Mesothelial cell of epicardium (in vitro differentiated cells): ENCODE measurements at places on chromosomes 2 and 18. TPM values are rescaled to one million over a fixed set of nuclear protein-coding genes. Genes with fewer than 3 reads are reported as not detected.

DNA sequence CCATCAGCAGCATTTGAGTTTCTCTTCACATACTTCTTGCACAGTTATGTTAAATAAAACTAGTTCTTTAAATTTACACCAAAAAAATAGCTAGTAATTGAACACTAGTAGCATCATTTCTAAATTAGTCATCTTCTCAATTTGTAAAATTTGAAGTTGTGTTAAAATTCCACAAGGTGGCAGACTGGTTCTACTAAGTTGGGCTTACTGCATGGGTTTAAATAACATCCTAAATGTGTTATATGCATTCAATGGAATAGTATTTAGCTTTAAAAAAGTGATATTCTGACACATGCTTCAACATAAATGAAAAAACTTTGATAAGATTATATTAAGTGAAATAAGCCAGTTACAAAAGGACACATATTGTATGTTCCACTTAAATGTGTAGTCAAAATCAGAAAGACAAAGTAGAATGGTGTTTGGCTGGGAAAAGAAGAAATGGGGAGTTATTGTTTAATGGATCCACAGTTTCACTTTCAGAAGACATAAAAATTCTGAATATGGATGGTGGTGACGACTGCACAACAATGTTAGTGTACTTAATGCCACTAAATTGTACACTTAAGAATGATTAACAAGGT is 28.7 kb upstream of the RPRD1A start:
- no peak overlapping the region for H3K27ac ChIP-seq
- H3K4me1 ChIP-seq: peaks cover 6% of the 10 kb centered on the region
- H3K36me3 ChIP-seq: no peaks in the 10 kb centered on the region
- no peak overlapping the region for H3K4me3 ChIP-seq
- peaks cover 19% of the 10 kb centered on the region for H3K27me3 ChIP-seq

- no peaks in the 10 kb centered on the region for H3K36me3 ChIP-seq
- H3K27ac ChIP-seq: no peak overlapping the region
- H3K27me3 ChIP-seq: no peaks in the 10 kb centered on the region
- H3K4me1 ChIP-seq: peaks cover 16% of the 10 kb centered on the region
- no peak overlapping the region for H3K4me3 ChIP-seq
Measured at GRCh38 chr2:232894251-232894650, 24.2 kb downstream of the SNORC start.

DNA sequence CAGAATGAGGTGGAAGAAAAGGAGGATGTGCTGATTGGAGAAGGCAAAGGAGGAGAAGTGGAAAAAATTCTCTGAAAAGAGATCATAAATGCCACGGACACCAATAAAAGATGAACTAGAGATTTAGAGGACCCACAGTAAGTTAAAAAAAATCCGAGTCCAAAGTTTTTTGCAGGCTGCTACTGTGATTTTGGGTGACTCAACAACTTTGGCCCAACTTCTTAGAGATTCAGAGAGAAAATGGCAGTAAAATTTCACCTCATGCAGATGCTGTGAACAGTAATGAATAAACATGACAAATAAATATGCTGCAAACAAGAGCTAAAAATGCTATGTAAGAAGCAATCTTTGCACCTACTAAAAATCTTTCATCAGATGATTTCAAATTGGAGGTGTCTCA is 176.9 kb upstream of the SESTD1 start:
- no peaks in the 10 kb centered on the region for H3K36me3 ChIP-seq
- DNase-seq: no peak
- H3K4me3 ChIP-seq: no peak overlapping the region
- no peaks in the 10 kb centered on the region for H3K27me3 ChIP-seq

Gene CAMKMT
- 8.3 to 11.3 TPM (median 8.6 TPM) in 3 replicates for total RNA-seq

DNA sequence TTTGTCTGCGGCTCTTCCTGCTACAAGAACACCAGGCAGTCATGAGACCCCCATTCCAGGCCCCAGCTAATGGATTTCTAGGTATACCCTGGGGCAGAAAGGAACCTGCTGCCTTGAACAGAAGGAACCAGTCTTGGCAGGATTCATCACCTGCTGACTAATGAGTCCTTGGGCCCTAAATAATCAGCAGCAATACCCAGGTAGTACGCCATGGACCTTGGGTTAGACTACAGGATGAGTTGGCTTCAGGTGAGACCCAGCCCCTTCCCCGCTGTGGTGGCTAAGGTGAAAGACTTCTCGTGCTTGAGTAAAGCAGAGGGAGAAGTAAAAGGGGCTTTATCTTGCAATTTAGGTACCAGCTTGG is 105.0 kb downstream of the SPIRE1 start:
- H3K36me3 ChIP-seq: peaks cover 32% of the 10 kb centered on the region
- no peaks in the 10 kb centered on the region for H3K4me1 ChIP-seq
- no peak for DNase-seq
- H3K4me3 ChIP-seq: no peak overlapping the region
- no peaks in the 10 kb centered on the region for H3K27me3 ChIP-seq

DNA sequence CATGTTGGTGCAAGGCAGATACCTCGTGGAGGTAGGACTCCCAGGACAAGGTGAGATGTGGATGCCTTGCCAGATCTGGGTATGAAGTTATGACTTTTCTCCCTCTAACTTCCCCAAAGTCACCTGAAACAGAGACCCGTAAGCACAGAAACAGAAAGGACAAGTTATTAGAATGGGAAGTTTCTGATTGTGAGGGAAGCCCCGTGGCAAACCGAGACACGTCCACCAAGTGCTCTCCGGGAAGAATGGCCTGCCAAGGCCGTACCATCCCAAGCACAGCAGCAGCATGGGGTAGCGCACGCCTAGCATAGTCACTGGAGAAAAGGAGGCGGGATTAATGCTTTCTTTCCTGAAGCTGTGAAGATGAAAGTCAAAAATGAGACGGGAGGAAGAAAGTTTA is 110.6 kb downstream of the ZNF532 start:
- peaks cover 6% of the 10 kb centered on the region for H3K4me1 ChIP-seq
- no peak for DNase-seq
- no peak overlapping the region for H3K4me3 ChIP-seq
- H3K27me3 ChIP-seq: no peaks in the 10 kb centered on the region

GRCh38 chr2:31382452-31383120 is 32.0 kb downstream of the XDH start:
- no peak overlapping the region for H3K4me3 ChIP-seq
- peaks cover 2% of the 10 kb centered on the region for H3K36me3 ChIP-seq
- peaks cover 7% of the 10 kb centered on the region for H3K4me1 ChIP-seq
- H3K27ac ChIP-seq: no peak overlapping the region
- no peaks in the 10 kb centered on the region for H3K27me3 ChIP-seq
- no peak for DNase-seq

DNA sequence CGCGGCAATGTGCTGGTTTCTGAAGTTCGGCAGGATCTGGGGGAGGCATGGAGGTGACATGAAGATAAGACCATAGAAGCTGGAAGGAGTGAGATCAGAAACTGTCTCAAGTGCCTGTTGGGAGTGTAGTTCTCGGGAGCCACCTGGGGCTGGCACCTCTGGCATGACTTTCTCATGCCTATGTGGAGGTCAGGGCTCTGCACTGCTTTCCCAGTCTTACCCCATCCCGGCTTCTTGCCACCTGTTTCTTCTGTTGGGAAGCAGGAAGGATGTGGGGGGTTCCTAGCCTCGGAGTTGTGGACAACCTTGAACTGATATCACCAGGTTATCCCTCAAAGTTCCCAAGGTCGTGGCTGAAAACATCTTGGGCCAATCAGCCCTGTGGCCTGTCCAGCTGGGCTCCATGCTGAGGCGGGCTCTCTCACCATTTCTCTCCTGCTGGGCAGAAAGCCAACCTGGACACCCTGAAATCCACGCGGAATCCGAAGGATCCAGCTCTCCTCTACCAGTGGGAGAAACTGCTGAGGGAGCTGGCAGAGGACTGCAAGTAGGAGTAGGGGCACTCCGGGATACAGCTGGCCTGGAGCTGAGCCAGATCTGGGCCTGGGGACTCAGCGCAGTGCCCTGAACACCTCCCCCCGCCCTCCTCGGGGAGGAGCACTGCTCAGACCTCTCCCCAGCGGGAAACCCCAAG is 42.5 kb downstream of the FER1L5 start:
- no peaks in the 10 kb centered on the region for H3K36me3 ChIP-seq
- no peaks in the 10 kb centered on the region for H3K27me3 ChIP-seq
- peak overlapping the region; percentile 15 for H3K4me3 ChIP-seq

GRCh38 chr18:33812186-33812585 is 234.2 kb downstream of the ASXL3 start:
- no peak for DNase-seq
- H3K4me1 ChIP-seq: peaks cover 3% of the 10 kb centered on the region
- no peak overlapping the region for H3K27ac ChIP-seq
- no peaks in the 10 kb centered on the region for H3K27me3 ChIP-seq
- no peak overlapping the region for H3K4me3 ChIP-seq
- H3K36me3 ChIP-seq: no peaks in the 10 kb centered on the region

GRCh38 chr2:233363744-233364235 is 9.5 kb downstream of the DGKD start:
- DNase-seq: no peak
- no peak overlapping the region for H3K4me3 ChIP-seq
- H3K4me1 ChIP-seq: peaks cover 12% of the 10 kb centered on the region
- no peak overlapping the region for H3K27ac ChIP-seq
